ENCODE measurements at places on chromosomes 7 and 10.
A peak's percentile ranks its signal among the peaks of the same experiment; 100 is the strongest.

DNA sequence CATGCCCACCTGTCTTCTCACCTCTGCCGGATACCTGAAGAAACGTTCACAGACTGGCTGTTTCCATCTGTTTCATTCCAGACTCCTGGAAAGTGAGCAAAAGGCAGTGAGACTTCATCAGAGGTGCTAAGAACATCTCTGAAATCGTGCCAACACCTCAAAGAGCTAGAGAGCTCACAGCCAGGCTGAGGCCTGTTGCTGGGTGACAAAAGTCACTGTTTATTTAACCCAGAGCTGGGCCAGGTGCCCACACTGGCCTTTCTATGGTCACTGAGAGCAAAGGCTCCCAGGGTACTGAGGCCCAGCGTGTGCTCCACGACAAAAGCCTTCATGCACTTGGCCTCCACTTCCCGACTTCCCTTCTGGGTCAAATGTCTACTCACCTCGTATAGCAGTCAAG, 3.7 kb upstream of the NANOS1 start:
- no peak for DNase-seq

DNA sequence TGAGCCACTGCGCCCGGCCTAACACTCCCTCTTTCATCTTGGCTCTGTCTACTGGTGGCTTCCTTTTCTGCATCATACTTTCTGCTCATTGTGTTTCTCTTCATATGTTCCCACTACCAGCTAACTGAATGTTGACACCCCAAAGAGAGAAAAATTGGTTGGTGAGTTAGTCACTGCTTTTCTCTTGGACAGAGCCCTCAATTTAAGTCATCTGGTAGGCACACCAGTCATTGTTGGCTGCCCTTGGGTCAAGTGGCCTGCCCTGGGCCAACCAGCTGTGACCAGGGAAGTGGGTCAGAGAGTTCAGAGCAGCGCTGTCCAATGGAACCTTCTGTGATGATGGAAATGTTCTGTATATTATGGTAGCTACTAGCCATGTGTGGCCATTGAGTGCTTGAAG, 52.0 kb downstream of the GRK5 start:
- no peak for DNase-seq

- DNase-seq: no peak
Observed at GRCh38 chr10:87846023-87846422, 17.3 kb downstream of the KLLN start.

DNA sequence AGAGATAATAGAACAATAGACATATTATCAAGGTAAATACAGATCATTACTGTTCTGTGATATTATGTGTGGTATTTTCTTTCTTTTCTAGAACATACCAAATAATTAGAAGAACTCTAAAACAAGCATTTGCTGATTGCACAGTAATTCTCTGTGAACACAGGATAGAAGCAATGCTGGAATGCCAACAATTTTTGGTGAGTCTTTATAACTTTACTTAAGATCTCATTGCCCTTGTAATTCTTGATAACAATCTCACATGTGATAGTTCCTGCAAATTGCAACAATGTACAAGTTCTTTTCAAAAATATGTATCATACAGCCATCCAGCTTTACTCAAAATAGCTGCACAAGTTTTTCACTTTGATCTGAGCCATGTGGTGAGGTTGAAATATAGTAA, 185.5 kb downstream of the CFTR start:
- no peak for DNase-seq

DNA sequence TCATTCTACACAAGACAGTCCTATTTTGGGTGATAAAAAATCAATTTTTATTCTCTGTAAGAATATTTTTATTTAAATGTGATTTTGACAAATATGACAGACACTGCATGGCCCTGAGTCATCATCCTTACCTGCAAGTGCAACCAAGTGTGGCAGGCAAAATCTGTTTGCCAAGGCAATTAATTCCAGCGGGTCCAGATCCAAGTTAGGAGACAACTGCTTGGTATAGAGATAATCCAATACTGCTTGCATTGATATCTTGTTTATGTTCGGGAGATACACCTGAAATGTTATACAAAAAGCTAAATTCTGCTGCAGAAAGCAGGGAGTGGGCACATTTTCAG, 66.2 kb downstream of the RHOBTB1 start:
- DNase-seq: no peak

DNA sequence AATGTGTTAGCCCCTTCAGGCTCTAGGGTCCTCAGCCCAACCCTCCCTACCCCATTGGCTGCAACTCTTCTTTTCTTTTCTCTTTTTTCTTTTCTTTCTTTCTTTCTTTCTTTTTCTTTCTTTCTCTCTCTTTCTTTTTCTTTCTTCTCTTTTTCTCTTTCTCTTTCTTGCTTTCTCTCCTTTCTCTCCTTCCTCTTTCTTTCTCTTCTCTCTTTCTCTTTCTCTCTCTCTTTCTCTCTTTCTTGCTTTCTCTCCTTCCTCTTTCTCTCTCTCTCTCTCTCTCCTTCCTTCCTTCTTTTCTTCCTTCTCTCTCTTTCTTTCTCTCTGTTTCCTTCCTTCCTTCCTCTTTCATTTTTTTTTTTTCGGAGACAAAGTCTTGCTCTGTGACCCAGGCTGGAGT, 458.9 kb downstream of the TYW1 start:
- DNase-seq: no peak

GRCh38 chr7:70774950-70775527, 356.9 kb upstream of the GALNT17 start:
- no peak for DNase-seq

DNA sequence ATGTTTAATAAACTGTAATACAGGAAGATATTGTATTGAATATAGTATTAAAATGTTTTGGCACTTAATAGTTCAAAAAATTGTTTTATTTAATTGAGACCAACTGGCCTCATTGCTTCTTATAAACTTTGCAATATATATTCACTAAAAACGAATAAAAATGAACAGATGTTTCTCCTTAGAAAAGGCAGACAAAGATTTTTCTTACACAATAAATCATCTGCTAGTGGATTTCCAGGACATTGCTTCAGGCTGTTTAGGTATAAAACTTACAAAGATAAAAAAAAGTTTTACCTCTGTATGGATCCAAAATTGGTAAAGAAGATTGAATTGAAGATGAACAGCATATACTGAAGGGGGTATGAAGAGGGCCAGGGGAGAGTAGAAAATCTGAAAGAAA, 143.6 kb downstream of the AGMO start:
- DNase-seq: no peak

DNA sequence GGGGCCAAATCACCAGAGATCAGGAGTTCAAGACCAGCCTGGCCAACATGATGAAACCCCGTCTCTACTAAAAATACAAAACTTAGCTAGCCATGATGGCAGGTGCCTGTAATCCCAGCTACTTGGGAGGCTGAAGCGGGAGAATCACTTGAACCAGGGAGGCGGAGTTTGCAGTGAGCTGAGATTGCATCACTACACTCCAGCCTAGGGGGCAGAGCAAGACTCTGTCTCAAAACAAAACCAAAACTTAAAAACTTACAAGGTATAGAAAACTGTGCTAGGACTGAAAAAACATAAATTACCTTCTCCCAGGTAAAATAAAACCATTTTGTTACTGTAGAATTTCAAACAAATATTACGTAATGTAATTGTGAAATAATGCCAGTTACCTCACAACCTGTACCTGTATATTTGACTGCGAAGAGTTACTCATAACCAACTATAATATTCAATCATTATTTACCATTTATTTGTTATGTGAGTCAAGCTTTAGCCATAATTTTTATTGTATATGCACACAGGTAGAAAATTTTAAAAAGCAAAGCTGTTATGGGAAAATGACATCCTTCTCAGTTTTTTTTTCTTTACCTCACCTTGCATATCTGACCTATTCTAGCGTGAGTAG, 180.9 kb downstream of the SEMA3A start:
- peak; percentile 4 for DNase-seq

DNA sequence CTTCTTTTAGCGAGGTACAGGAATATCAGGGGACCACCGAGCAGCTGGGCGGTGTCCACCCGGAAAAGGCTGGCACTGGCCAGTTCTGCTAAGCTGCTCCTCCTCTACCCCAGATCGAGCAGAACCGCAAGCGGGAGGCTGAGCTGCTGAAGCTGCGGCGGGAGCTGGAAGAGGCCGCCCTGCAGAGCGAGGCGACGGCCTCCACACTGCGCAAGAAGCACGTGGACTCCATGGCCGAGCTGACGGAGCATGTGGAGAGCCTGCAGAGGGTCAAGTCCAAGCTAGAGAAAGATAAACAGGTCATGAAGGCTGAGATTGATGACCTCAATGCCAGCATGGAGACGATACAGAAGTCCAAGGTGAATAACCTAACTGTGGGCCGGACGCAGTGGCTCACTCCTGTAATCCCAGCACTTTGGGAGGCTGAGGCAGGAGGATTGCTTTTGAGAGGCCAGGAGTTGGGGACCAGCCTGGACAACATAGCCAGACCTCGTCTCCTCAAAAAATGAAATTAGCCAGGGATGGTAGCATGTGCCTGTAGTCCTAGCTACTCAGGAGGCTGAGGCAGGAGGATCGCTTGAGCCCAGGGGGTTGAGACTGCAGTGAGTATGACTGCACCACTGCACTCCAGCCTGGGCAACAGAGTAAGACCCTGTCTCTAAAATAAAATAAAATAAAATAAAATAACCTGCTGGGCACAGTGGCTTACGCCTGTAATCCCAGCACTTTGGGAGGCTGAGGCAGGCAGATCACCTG, 15.3 kb downstream of the MYH16 start:
- DNase-seq: no peak

DNA sequence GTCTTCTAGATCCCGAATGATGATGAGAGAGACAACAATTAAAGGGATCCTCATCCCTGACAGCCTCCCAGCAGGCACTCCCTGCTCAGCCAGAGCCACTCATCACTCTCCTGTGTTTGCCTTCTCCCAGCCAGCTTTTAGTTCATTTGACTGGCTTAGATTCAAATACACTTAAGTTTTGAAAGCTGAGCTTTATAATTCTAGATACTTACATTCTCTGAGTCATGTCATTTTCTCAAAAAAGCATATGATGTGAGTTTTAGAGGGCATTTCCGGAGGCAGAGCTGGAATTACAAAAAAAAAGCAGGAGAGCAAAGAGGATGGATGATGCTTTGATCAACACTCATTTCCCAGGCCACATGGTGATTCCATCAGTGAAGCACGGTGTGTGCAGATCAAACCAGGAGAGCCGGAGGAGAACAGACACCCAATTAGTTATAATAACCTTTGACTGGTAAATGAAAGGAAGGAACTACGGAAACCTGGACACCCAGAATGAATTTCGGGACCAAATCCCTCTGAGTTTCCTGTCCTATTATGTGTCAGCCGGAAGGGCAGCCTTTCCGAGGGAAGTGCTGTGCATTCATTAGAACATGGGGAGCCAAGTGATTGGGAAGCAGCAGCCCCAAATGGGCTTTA, 81.5 kb upstream of the HPS1 start:
- no peak for DNase-seq

DNA sequence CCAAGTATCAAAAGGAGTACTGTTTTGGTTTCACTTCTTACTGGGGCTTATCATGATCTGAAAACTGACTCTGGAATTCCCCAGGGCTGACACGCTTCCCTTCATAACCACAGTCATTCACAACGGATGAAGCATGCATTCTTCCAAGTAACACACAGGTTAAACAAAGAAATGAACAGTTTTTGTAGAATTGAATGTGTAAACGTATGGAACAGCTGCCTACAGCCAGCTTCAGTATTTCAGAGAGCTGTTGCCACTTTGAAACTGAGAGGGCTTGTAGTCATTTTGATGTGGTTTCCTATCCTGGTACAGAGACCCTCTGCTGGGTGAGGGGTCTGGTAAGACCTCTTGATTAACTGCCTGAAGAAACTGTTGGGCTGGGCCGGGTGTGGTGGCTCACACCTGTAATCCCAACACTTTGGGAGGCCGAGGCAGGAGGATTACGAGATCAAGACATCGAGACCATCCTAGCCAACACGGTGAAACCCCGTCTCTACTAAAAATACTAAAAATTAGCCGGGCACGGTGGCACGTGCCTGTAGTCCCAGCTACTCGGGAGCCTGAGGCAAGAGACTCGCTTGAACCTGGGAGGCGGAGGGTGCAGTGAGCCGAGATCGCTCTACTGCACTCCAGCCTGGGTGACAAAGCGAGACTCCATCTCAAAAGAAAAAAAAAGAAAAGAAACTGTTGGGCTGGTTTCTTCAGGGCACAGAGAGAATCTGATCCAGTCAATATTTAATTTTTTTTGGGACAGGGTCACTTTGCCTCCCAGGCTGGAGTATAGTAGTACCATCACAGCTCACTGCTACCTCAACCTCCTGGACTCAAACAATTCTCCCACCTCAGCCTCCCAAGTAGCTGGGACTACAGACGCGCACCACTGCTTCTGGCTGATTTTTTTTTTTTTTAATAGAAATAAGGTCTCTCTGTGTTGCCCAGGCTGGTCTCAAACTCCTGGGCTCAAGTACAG, 4.7 kb downstream of the NFE2L3 start:
- DNase-seq: peak; percentile 89

DNA sequence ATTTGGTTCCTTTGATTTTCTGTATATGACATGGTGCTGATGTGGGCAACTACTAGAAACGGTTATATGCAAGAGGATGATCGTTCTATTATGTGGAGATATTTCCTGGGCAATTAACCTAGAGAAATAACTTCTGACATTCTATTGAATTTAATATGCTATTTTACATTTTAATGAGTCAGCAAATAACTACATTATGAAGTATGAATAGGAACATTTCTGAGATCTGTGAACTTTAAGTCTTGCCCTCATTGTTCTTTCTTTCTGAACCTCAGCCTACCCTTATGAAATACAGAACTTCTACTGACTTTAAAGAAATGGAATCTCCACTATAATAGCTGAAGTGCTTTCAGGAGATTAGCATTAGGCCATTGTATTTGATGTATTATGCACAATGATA, 59.6 kb downstream of the ZNF800 start:
- no peak for DNase-seq

- no peak for DNase-seq
Observed at GRCh38 chr7:1967512-1968396, 265.0 kb downstream of the MAD1L1 start.

GRCh38 chr10:119703903-119704508, 21.8 kb upstream of the INPP5F start:
- DNase-seq: peak; percentile 71

- DNase-seq: peak; percentile 57
Observed at GRCh38 chr7:88835147-88835728, 39.7 kb upstream of the TEX47 start.

GRCh38 chr10:48384699-48384982, 78.2 kb downstream of the MAPK8 start:
- no peak for DNase-seq

- DNase-seq: no peak
Observed at GRCh38 chr7:127979728-127980126, 51.5 kb downstream of the LRRC4 start.
